ENCODE measurements at places on chromosomes 12 and 14.
A peak's percentile ranks its signal among the peaks of the same experiment; 100 is the strongest.

DNA sequence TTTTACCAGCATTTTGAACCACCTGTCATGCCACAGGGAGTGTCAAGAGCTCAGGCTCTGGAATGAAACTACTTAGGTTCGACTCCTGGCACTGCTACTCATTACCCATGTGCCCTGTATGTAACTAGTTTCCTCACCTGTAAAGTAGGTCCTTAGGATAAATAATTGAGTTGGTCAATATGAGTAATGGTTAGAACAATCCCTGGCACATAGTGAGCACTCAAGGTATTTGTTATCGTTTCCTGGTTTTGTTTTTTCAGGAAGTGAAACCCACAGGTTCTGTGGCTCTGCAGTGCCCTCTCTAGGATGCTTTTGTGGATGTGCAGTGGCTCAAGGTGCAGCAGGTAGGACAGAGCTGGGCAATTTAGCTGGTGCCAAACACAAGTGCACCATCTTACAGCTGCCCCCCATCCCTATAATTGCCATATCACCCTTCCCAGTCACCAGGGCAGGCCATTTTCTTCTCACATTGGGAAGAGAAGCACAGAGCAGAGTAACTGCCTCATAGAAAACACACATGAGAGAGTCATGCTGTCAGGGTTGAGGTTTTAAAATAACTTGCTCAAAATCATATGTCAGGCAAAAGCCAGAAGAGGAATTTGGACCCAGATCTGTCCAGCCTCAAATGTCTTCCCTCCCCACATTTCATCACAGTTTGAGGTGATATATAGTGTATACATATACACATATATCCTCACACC is 297.5 kb downstream of the RPAP3 start:
- DNase-seq = no peak

- no peak for DNase-seq
These were observed 16.4 kb upstream of the MIA2 start for GRCh38 chr14:39217214-39217879.

DNA sequence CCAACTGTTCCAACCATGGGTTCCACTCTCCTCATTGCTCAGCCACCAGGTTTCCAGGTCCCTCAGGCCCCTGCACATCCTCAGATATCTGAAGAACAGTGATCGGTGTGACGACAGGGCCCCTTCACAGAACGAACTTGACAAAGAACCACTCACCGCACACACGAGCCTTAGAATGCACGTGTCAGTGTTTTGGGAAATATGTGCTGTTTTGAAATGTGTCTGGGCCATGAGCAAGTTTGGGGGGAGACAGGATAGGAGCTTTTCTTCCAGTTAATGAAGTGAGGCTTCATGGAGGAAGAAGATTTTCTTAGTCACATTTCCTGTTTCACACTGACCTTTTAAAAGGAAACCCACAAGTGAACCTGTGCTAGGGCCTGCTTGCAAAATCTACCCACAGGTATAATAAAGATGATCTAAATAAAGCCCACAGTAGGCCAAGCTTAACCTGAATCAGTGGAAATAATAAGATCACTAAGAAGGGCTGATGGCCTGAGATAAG is 58.6 kb downstream of the ZFP36L1 start:
- DNase-seq = no peak

- no peak for DNase-seq
These were observed 24.7 kb upstream of the GLIPR1 start for GRCh38 chr12:75455839-75456238.

DNA sequence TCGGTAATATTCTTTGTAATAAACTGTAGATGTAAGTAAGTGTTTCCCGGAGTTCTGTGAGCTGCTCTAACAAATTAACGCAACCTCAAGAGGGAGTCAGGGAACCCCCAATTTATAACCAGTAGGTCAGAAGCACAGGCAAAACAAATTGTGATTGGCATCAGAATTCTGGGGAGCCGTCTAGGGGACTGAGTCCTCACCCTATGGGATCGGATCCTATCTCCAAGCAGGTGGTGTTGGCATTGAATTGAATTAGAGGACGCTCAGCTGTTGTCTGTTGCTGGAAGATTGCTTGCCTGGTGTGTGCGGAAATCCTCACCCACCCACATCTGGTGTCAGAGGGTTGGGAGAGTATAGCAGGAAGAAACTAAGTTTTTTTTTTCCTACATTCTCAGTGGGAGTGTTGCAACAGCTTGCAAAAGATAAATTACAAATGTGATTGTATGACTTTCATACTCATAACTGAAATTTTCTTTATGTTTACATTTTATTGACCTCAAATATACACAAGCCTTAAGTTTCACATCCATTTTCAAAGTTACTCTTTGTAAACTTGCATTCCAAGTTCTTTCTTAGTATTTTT is 5.5 kb downstream of the TMEM52B start:
- no peak for DNase-seq

GRCh38 chr14:100791348-100791735 is 34.6 kb upstream of the MEG3 start:
- DNase-seq = no peak

- no peak for DNase-seq
These were observed 442 bp downstream of the FLVCR2 start for GRCh38 chr14:75578786-75579337.

- DNase-seq = no peak
These were observed 813 bp upstream of the CCDC184 start for GRCh38 chr12:48182631-48183030.

- no peak for DNase-seq
These were observed 68.7 kb downstream of the CCDC88C start for GRCh38 chr14:91348845-91349465.

- no peak for DNase-seq
These were observed 324.6 kb upstream of the DIO3 start for GRCh38 chr14:101236496-101237251.

- no peak for DNase-seq
These were observed 73.4 kb upstream of the EIF5 start for GRCh38 chr14:103260629-103261124.

GRCh38 chr12:65825183-65825506 is 862 bp downstream of the HMGA2 start:
- no peak for DNase-seq

DNA sequence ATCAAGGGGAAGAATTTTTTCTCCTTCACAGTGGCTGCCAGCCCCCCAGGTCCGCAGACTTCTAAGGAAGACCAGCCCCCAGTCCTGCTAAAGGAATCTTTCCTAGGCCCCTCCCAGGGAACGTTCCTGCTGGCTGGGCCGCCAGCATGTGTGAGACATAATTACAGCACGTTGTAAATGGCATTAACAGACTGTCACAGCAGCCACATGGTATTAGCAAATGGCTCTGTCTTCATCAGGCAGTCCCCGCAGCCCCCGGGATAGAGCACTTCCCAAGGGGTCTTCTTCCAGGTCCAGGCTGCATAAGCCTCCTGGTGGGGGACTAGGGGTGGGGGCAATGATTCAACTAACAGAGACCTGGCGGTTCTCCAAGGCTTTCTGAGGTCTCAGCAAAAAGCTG is 34.9 kb upstream of the FAM222A start:
- no peak for DNase-seq

GRCh38 chr12:5507944-5508343 is 76.0 kb downstream of the NTF3 start:
- no peak for DNase-seq

DNA sequence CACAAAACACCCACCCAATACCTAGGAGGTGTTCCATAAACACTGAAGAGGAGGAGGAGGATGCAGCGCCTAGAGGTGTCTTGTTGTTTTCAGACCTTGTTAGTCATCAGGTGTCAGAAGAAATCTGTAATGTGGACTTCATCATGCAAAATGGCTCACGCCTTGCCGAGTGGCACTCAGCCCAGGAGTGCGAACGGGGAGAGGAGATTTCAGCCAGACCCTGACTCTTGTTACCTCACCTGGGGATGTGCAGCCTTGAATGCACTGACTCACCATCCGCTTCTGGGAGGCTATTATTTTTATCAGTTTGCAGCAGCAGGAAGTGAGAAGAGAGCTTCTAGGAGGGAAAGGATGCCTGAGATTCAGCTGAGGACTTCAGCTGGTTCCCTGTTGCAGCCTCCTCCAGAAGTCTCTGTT is 48.2 kb upstream of the PLXNC1 start:
- no peak for DNase-seq

GRCh38 chr12:85280165-85280983 is at the start of gene ALX1:
Gene ALX1 (plus strand): TSS chr12:85280220. CDS start chr12:85280262, 42 bp downstream.
- peak; percentile 2 for DNase-seq

Data from NCI-H187 treated with DMSO at 0.1 percent for 48 hours (cell line).